NCI-H1436 (cell line): ENCODE measurements at places on chromosomes 2 and 18.

- DNase-seq = no peak
Observed at GRCh38 chr2:121818546-121818945, 63.1 kb downstream of the TSN start.

DNA sequence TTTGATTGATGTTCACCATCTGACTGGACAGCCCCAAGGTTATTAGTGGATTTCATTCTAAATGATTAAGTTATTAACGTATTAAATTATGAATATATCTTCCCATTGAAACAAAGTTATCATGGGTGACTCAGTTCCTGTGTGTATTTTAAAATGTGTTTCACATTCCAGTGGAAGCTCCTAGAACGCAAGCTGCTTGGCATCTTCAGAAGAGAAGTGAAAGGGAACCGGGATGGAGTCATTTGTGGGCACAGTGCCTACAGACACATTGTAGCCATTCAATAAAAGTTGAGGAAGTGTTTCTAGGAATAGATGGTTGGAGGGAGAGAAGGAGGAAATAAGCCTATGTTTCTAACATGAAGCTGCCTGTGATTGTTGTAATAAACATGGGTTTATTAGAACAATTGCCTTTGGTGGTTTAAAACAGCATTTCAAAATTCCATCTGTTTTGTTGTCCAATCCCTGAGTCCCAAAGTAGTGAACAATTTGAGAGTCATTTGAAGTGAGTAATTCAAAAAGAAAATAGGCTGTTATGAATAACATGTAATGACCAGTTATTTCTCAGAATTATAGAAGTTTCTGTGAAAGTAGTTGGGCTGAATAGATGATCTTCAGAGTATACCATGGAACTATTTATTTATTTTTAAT lies 143.5 kb downstream of the PKP4 start:
- no peak for DNase-seq

GRCh38 chr2:170568511-170568910 lies 146.6 kb upstream of the SP5 start:
- DNase-seq = no peak

GRCh38 chr2:205892665-205893259 lies 193.2 kb downstream of the INO80D start:
- no peak for DNase-seq

- DNase-seq = no peak
Observed at GRCh38 chr2:63962186-63962585, 57.0 kb downstream of the VPS54 start.

GRCh38 chr2:221100467-221101089 lies 471.5 kb downstream of the EPHA4 start:
- no peak for DNase-seq

- no peak for DNase-seq
Observed at GRCh38 chr2:188977317-188977716, 3.1 kb downstream of the COL3A1 start.

DNA sequence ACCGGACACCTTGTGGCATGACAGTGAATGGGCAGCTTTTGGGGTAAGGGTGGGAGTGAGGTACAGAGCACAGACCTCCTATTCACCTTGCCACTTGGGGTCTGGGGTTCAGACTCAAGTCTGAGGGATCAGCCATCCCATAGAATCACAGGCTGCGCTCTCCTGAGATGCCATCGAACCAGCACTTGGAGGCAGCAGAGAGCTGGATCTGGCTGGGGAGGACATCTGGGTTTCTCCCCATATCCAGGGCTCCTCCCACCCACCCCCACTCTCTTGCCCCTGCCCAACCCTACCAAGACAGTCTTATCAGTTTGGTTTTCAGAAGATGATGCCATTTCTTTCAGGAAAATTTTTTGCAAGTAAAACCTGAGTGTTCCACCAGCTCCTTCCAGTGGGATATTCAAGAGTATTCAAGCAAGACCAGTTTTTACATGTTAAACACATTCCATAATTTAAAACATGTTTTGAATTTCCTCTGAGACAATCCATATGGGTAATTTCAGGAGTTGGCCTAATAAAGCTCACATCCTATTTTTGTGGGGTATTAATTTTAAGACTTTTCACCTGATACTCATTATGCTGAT lies 29.2 kb upstream of the TEX44 start:
- DNase-seq = peak; percentile 64

- DNase-seq = no peak
Observed at GRCh38 chr2:205566606-205567168, 115.6 kb upstream of the NRP2 start.

- no peak for DNase-seq
Observed at GRCh38 chr18:26655525-26656430, 107.4 kb upstream of the KCTD1 start.

- DNase-seq = no peak
Observed at GRCh38 chr2:239129147-239129920, 271.5 kb downstream of the HDAC4 start.

GRCh38 chr2:15908371-15908770 lies 32.0 kb upstream of the MYCN start:
- DNase-seq = no peak

DNA sequence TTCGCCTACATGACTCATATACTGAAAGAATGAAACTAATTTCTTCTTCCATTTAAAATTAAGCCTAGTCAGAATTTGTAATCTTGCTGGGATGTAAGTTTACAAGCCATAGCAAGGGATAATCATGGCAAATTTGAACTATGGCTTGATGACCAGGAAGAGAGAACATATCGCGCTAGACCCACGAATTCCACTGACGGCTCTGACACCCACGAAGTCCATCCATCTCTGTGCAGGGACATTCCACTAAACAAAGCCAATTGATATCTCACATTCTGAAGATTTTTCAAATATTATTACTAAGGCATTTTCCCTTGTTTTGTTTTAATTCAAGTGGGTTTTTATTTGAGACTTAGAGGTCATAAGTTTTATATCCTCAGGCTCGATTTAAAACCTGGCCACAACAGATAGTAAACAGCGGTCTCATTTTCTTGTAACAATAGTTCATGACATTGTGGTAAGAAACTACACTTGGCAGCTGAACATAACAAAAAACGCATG lies 113.0 kb downstream of the QPCT start:
- DNase-seq = no peak

DNA sequence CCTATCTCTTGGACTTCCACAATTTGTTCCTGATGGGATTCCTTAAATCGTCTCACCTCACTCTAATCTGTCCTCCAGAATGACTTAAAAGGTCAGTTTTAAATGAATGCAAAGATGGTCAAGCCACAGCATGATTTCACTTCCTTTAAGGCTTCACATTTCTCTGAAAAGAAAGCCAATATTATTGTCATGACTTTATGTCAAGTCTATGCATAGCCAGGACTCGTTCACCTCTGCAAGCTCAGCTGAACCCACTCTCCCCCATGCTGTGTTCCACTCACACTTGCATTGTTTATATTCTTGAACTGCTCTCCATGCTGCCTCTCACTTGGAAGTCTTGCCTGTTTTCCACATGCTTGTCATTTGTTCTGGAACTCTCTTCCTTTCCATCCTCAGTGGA lies 298.4 kb upstream of the MMADHC start:
- no peak for DNase-seq
